Neuronal stem cell (in vitro differentiated cells): ENCODE measurements at places on chromosomes 2 and 18.

DNA sequence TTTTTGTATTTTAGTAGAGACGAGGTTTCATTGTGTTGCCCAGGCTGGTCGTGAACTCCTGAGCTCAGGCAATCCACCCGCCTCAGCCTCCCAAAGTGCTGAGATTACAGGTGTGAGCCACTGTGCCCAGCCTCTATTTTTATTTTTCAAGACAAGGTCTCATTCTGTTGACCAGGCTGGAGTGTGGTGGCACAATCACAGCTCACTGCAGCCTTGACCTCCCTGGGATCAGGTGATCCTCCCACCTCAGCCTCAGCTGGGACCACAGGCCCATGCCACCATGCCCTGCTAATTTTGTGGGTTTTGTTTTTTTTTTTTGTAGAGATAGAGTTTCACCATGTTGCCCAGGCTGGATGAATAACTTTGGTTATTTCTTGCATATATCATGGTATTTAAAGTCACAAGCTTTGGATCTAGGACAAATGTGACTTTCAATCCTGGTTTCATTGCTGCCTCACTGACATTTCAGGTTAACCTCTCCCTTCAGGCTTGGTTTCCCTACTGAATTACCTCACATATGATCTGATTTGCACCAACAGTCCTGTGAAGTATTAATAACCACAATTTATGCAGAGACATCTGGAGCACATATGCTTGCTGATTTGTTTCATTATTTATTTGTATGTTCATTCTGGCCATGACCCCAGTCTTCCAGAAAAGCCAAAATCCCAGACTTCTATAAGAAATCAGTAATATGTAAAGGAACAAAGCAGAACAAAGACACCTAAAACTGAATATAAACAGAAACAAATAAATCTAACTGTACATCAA is 17.5 kb upstream of the RAB31 start:
- DNase-seq, result no peak

DNA sequence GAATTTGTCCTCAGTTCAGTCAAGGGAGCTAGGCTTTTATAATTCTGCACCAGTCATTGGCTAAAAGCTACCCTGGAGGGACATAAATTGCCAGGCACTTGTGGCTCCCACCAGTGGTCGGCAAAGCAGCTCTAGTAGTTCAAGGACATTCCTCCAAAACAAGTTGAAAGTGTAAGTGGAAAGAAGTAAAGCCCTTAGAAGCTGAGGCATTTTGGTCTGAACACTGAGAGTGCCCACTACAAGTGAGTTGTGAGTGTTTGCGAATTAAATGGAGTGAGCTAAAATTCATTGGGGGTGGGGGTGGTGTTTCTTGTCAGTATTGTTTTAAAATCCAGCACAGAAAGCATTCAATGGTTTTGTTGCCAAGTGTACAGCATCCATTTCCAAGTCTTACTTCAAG is 879.9 kb upstream of the CDH2 start:
- DNase-seq, result no peak

- DNase-seq, result no peak
Observed at GRCh38 chr2:173175222-173175621, 99.6 kb downstream of the MAP3K20 start.

- no peak for DNase-seq
Observed at GRCh38 chr2:231379266-231380215, 16.0 kb upstream of the B3GNT7 start.

GRCh38 chr2:98393354-98393753 is 47.1 kb downstream of the CNGA3 start:
- no peak for DNase-seq

GRCh38 chr2:70161069-70161534 is 29.7 kb downstream of the C2orf42 start:
- DNase-seq, result no peak

DNA sequence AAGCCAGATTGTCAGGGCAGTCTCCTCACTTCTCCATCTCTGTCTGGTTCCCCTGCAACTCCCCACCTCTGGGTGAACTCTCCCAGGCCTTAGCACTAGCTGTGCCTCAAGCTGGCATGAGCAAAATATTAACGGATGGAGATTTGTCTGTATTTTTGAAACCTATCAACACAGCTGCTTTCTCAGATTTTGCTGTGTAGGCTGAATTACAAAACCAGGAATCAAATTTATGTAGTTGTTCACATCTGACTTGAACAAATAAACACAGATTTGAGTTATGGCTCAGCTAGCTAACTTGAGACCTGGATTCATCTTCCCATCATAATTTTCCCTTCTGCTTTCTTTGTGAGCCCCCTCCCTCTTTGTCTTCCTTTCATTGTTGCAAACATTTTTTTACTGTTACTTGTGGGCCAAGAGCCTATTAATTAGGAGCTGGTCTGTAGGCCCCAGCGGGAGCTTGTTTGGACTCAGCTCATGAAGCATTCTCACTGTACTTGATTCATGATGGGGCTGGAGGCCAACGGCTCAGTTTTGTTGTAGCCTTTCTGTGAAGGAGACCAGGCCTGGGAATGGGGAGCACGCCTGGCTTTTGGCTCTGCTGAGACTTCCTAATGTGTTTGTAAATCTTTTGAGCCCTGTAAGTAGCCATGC is 164.1 kb upstream of the GATA6 start:
- DNase-seq, result no peak

- no peak for DNase-seq
Observed at GRCh38 chr2:169512525-169512924, 3.0 kb downstream of the KLHL41 start.

DNA sequence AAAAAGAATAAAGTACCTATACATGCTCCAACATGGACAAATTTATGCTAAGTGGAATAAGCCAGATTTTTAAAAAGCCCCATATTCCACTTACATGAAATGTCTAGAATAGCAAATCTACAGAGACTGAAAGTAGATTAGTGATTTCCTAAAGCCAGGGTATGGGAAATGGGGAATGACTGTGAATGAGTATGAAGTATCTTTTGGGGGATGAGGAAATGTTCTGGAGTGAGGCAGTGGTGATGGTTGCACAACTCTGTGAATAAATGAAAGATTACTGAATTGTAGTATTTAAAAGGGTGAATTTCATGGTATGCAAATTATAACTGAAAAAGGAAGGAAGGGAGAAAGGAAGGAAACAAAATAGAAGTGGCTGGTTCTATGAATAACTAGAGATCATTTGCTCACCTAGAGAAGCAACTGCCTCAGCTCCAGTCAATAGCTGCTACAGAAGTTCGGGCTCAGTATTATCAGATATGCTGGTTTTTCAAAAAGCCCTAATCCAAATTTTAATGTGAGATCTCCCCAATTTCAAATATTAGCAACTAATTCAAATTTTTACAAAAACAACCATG is 39.3 kb downstream of the MAP3K2 start:
- DNase-seq, result no peak

- DNase-seq, result no peak
Observed at GRCh38 chr2:238242731-238243495, 3.1 kb upstream of the HES6 start.

DNA sequence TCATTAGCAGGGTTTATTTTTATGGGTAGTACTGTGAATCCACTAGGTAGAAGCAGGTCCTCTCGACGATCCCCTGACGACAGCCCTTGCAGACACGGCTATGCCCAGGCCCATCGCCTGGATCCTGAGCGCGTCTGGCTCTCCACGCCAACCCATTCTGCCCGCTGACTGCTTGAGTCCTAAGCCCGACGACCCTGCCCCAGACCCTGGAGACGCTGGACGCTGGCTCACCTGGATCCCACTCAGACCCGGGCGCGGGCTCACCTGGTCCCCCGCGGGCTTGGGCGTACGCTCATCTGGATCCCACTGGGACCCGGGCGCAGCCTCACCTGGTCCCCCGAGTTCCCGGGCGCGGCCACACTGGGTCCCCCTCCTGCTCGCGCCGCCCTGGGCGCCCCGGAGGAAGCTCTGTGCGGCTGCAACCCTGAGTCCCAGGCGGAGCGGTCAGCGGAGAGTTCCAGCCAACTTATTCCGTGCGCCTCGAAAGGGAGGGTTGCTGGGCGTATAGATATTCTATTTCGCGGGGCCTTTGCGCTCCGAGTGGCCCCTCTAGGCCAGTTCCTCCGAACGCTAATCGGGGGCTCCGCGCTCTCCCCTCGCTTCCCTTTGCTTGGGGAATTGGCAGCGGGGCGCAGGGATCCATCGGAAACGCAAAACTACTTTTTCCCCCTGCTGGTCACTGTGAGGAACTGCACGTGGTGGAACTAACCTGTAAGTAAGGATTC is 22.4 kb upstream of the RMP24 start:
- DNase-seq, result peak; percentile 77

DNA sequence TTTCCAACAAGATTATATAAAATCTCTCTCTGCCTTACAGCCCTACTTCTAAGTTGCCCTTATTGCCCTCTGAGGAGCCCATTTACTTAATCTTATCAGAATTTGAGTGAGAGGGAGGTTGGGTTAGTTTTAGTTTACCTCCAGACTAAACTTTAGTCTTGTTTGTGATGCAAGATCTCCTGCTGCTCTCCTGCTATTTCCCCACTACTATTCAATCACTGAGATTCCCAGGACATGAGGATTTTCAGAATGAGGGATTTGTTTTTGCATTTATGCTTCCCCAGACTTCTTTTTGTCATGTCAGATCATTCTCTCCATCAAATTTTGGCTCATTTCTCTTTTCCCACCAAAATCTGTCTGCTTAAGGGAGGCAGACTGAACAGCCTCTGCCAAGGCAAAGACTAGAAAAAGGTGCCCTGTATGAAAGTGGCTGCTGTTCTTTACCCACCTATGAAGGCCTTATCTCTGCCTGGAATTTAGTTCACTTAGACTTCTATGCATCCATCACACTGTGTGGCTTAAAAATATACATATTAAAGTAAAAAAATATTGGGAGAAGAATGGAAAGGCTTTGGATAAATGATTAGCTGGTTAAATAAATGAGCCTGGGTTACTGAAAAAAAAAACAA is 401.3 kb downstream of the PID1 start:
- DNase-seq, result no peak

DNA sequence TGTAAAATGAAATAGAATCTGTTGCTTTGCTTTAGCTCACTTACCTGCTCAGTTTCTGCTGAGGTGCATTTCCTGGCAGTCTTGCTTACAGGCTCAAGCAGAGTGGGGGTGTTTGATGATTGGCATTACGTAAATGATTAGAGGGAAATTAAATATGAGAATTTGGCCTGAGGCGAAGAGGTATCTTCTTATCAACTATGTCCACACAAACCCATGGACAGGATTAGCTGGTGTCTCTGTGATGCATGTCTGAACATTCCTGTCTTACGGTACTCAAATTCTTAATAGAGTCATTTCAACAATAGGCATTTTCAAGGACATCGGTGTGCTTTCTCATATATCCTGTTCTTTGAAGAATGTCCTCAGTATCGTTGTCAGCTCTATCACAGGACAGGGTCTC is 102.1 kb downstream of the PRPF40A start:
- no peak for DNase-seq

GRCh38 chr2:185785851-185786473 is 47.4 kb downstream of the FSIP2 start:
- DNase-seq, result no peak

DNA sequence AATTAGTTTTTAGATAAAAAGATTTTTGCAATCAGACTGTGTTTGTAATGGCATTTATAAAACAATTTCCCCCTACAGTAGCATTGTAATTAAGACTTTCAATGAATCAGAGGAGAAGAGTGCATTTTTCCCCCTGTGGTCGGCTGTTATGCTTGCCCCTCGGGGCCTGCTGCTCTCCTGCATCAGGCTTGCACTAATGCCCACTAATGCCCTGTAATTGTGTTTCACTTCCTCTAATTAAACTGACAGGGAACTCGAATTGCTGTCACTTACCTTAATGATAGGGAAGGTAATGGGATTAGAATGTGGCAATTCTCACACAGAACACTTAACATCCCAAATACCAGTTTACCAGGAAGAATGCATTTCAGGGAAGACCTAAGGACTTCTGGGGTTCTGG is 61.2 kb upstream of the LRRTM1 start:
- peak; percentile 18 for DNase-seq

GRCh38 chr18:28823506-28824182 is 646.7 kb upstream of the CDH2 start:
- DNase-seq, result no peak

DNA sequence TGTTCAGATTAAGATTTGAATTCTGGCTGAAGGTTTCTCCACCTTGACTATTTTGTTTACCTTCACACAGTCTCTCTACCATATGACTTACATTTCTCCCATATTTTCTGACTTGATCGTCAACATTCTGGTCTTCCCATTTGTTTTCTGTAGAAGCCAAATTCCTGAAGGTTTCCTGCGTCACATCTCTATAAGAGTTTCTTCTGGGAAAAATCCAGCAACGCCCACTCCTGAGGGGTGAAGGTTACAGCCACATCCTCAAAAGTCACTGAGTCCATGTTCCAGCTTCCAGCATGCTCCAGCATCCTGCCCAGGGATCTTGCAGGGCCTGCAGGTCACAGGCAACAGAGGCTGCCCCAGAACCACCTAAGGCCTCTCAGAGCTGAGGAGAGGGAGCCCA is 47.5 kb downstream of the NBEAL1 start:
- no peak for DNase-seq

DNA sequence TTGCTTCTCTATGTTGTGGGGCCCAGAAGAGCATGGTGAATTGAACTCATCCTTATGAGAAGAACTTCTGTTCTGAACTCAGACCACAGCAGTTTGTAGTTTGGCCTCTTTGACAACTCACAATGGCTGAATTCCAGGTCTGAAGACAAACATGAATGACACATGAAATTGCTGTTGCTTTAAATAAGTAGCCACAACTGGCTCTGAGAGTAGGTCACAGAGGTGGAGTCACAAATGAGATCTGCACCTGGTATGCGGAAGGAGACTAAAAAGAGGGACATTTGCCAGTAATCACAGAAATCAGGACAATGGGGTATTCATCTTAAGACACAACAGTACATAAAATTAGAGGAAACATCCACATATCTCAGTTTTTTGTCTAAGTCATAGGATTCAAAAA is 290.3 kb upstream of the MMADHC start:
- no peak for DNase-seq

GRCh38 chr2:161052214-161052613 is 108.0 kb upstream of the TANK start:
- DNase-seq, result no peak

GRCh38 chr2:240460781-240461431 is 25.4 kb downstream of the GPC1 start:
- no peak for DNase-seq

DNA sequence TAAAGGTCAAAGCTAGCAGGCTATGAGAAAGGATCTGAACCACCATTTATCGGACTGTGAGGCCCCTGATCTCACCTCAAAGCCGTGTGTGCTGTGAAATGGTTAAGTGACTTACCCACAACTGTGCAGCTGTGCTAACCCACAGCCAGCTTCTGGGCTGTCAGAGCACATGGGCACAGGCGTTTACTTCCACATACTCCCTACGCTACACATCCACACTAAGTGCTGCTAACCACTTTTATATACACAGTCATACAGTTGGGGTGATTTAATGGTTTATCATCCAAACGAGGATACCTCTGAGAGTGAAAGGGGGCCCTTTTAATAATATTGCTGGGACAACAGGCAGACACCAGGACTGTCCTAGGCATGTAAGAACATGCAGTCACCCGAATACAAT is 37.3 kb downstream of the CYRIA start:
- DNase-seq, result no peak

DNA sequence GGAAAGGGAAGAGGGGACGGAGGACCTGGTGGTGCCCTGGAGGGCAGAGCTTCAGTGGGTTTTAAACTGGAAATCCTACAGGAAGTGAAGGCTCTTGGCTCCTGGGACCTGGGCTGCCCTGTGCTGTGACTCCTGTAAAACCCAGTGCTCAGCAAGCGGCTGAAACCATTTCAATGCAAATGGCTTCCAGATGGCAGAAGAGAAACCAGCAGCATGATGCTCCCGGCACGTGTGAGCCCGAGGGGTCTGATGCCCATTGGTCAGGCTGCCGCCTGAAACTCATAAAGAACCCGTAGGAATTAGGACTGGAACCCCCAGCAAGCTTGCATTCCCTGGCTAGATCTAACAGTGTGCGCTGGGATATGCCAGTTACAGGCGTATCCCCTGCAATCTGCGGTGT is 109.2 kb upstream of the THOC1 start:
- no peak for DNase-seq
